Stimulated activated CD8-positive, alpha-beta memory T cell treated with anti-CD3 and anti-CD28 coated beads, Interleukin-4, amount 100 ng/mL, for 4 hours (primary cell): ENCODE measurements at places on chromosomes 6 and 20.

DNA sequence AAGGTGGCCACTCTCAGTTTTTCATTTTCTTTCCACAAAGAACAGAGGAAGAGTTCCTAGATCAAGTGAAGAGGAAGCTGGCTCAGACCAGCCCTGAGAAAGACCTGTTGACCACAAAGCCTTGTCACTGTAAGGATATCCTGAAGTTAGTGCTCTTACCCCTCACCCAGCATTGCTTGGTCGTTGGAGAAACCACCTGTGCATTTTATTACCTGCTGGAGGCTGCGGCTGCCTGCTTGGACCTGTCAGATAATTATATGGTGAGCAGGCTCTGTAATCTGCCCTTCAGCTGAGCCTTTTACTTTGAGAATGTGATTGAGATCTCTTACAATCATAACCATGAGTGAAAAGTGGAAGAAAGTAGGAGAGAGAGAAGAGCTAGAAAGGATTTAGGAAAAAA, 21.9 kb downstream of the TREML1 start:
- DNase-seq, result no peak

DNA sequence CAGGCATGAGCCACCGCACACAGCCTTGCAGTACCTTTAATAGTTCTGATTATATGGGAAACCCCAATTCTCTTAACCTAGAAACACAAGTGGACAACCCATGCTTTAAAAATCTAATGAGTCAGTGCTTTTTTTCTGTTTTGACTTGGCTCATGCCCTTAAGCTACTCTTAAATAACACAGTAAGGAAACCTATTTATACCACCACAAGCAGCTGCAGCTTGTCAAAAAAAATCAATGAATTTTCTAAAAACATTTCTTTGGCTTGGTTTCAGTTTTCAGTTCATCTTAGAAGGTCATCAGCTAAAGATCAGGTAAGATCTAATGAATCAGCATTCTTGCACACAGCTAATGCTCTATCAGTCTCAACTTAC, 124.1 kb upstream of the DST start:
- DNase-seq, result no peak

DNA sequence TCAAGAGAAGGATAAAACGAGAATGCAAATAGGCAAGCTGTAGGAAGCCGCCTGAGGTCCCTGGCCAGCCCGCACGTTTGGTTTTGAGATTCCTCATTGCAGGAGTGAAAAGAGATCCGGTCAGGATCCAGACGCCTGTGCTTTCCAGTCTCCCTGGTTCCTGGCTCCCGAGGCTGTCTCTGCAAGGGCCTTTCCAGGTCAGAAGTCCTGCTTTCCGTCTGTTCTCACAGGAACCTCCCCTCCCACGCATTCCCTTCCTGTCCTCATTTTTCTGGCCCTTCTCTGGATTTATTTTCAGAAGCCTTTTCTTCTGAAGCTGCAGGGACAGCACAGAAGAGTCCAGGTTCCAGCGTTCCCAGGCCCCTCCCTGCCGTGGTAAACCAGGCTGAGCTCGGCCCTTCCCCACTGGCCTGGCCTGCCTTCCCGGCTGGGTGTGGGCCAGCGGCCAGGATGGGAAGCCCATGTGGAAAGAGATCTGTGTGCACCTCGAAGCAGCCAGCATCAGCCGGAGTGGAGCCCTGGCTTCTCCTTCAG, 54.0 kb downstream of the TMEM242 start:
- no peak for DNase-seq

DNA sequence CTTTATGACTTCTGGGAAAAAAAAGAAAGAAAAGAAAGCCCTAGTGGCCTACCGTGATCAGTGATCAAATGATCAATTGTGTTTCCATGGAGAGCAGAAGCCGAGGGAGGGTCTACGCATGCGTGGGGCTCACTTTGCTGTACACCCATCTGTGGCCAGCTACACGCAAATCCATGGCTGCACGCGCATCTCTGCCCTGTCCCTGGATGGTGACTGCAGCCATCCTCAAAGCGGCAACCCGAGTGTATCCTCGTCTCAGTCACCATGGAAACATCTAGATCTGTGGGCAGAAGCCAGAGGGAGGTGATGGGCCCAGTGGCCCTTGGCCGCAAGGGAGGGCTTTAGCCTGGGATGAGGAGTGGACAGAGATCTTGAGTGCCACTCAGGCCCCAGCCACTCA, 785 bp upstream of the ULBP3 start:
- DNase-seq, result no peak

DNA sequence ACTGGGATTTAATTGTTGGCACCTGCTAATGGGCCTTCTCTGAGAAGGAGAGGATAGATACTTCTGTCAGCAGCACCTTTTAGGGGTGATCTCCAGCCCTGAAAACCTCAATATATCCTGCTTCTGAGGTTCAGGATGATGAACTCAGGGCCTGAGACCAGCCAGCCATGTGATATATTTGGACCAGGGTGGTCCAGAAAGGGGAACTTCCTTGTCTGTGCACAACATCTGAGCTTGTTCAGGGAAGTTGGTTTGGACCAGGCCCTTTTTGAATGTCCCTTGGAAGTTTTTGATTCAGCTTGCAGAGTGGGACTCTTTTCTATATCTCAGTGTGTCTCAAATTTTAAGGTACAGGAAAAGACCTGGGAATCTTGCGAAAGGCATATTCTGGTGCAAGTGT, 85.8 kb downstream of the GFRA4 start:
- DNase-seq, result no peak

DNA sequence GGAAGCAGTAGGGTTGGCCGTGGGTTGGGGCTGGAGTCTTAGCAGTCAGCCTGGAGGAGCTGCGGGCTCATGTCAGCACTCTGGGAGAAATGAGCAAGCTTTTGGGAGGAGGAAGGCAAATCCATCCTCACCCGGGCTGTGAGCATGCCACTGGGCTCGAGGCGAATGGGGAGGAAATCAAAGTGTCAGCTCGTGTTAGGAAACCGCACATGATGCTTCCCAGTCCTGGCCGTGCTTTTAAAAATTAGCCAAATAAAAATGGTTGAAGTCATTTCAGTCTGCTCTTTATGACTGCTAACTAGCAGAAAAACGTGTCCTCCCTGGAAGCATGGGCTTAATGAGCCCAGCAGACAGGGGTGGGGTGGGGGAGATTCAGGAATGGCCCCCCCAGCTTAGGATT, 98.1 kb downstream of the NFATC2 start:
- DNase-seq, result no peak

- DNase-seq, result no peak
Observed at GRCh38 chr20:63082308-63082938, 75.7 kb upstream of the BHLHE23 start.
